Gastroesophageal sphincter (tissue), 4 donors: ENCODE measurements at places on chromosomes 11 and 22.
A peak's percentile ranks its signal among the peaks of the same experiment; 100 is the strongest.

DNA sequence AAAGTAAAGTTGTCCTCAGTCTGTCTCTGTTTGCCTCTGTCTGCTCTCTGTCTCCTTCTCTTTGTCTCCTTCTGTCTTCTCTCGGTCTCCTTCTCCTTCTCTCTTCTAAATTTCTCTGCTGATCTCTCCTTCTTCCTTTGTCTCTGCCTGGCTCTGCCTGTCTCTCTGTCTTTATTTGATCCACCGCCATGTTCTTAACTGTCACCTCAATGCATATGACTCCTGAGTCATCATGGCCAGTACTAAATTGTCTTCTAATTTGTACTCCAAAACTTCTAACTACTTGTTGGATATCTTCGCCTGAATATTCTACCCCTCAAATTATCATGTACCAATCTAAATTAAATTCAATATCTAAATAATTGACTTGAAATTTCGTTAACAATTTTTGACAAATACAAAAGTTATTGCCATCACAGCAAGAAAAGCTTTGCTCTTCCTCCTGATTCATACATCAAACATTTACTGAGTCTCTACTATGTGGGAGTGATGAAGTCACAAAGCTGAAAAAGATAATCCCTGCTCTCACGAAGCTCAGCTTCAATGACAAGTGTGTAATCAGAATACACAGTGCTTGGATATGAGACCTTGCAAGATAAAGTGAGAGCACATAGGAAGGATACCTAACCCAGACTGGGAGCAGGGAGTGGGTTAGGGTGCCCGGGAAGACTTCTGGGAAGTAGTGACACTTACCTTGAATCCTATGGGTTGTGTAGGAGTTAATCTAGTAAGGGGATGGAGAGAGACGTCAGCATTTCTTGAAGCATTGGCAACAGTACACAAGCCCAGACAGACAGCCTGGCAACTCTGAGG is 193.0 kb downstream of the MAML2 start:
- no peak for ATAC-seq

- ATAC-seq, result no peak
These were observed 80.1 kb upstream of the SHANK2 start for GRCh38 chr11:71332447-71332846.

- ATAC-seq, result no peak
These were observed 11.0 kb downstream of the OR52K1 start for GRCh38 chr11:4493480-4493818.

- no peak for ATAC-seq
These were observed 88.8 kb downstream of the PDHX start for GRCh38 chr11:35005141-35005780.

DNA sequence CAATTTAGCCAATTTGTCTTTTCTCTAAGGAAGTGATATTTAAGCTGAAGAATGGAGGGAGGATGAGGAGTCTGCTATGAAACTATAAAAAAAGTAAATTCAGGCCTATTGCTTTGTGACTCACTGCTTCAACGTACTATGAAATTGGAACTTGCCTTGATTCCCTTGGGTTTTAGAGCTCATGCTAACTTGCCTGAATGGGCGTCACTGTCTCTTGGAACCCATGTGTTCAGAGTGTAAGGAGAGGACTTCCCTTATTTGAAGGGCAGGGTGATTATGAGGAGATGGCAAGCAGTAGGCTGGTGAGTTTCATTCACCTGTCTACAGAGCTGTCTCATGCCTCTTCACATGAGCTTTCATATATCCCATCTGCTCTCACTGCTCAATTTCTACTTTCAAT is 28.7 kb upstream of the WT1 start:
- no peak for ATAC-seq

- no peak for ATAC-seq
These were observed 8.3 kb upstream of the HTR3B start for GRCh38 chr11:113896156-113896879.

GRCh38 chr11:104332110-104332509 is 168.2 kb upstream of the PDGFD start:
- no peak for ATAC-seq

- no peak for ATAC-seq
These were observed 3.1 kb upstream of the ADM start for GRCh38 chr11:10301656-10302358.

DNA sequence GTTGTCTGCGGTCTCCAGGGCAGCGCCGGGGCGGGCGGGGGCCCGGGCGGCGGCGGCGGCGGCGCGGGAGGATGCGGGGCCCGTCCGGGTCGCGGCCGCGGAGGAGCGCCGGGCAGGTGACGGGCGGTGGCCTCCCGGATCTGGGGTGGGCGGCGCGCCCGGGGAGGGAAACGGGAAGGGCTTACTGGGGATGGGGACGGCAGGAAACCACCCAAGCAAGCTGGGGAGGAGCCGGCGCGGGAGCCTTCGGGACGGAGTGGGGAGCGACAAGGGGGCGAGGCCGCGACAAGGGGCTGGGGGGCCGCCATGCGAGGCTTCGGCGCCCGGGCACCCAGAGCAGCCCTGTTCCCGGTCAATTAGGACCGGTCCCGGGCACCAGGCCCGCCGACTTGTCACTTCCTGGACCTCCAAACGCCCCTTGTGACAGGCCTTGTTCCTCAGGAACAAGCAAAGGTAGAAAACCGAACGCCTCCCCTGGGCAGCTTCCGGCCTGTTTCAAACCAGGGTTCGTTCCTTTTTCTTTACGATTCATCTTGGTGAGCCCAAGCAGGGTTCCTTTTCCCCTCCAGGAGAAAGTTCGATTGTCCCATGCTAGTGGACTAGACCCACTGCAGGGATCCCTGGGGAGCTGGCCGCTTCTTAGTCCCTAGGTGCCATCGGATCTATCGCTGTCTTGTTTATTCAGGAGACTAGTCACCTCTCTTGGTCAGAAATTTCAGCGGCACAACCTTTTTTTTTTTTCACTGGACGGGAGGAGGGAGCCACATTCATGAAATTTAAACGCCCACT is 492 bp downstream of the JHY start:
- ATAC-seq, result peak; percentile 87

DNA sequence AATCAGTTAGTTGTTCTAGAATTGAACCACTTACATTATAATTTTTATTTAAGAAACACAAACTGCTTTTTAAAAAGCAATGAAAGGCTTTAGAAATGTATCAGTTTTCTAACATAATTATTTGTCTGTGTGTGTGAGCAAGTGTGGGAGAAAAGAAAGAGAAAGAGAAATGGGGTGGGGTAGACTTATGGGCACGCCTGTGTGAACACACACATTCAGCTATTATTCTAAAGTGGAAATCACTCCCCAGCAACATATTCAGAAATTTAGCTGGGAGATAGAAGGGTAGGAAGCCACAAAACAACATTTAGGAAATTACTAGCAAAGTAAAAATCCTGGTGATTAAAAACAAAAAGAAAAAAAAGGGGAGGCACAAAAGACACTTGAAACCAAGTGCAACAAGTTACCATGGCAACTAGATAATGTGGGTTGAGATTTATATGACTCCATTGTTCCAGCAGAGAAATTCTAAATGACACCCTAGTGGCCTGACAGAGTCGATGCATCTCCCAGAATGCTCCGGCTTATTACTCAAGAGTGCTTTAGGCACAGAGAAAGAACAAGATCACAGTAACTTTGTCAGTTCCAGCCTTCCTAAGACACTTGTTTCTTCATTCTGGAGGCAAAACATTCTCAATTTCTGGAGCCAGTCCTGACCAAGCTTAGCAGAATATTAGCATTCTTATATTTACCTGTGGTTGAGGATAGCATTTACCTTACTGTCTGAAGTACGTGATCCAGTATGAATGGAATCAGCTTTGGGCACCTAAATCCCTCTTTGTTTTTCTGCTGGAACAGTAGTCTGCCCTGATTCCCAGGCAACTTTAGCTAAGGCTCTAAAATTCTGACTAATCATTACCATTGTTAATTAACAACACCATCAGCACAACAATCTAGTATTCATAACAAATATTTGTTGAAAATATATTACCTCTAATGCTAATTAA is 444.4 kb downstream of the DLG2 start:
- no peak for ATAC-seq

DNA sequence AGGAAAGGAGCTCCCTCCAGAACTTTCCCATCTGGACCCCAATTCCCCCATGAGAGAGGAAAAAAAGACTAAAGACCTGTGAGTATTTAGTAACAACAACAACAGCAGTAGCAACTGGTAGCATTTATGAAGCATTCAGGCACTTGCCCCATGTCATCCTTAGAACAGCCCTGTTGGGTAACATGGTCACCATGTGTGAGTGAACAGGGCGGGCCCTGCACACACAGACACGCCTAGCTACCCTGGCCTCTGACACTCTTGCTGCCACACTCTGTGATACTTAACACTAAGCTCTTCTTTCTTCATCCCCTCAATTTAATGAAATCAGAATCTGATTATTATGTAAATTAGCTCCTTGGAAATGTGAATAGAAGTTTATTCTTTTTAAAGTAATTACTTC is 26.1 kb upstream of the SLC25A18 start:
- ATAC-seq, result no peak

DNA sequence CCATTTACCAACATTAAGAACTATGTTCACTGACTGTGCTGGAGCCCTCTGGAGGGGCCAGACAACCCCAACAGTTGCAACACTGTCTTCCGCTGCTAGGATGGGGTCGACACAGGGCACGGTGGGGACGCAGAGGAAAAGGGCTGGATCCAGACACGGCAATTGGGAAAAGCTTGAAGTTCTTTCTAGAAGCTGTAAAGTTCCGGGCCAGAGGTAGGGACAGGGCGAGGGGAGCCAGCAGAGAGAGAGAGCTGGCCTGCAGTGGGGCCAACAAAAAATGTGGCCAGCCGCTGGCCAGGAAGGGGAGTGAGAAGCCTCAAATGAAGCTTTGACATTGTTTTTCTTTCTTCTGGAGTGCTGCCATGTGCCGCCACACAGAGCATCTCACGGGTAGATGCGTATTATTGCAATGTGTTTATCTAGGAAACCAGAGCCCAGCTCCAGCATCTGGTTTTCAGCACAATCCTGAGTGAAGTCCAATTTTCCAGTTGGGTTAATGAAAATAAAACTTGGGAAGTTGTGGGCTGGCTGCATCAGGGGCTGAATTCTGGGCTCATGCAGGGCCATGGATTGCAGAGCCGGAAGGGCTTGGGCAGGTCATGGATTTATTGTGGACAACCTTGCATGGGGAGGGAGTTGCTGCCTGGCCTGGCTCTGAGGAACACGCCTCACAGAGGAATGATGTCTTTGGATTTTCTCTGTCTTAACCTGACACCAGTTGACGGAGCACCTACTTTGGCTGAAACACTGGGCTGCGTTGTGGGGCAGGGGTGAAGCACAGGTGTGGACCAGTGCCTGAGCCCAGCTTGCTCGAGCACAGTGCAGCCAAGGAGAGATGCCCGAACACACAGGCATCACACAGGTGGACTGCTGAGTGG is 67.6 kb upstream of the AMPD3 start:
- ATAC-seq, result peak; percentile 79

DNA sequence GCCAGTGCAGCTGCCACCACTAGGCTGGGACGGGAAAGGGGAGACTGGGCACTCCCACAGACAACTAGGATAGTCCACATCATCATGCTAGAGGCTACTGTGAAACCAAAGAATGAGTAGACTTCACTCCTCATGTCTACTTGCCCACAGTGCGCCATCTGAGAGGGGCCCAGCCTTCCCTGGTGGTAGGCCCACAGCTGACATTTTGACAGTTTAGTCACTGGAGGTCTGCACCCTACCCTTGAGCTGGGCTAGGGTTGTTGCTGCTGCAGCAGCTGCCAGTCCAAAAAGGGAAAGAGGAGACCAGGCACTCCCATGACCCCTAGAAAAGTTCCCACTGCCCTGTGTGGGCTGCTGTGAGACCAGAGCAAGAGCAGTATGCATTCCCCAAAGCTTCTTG is 141.2 kb downstream of the DLG2 start:
- ATAC-seq, result no peak

- ATAC-seq, result no peak
These were observed 17.9 kb upstream of the CSNK2A3 start for GRCh38 chr11:11370962-11371303.

- ATAC-seq, result no peak
These were observed 37.5 kb downstream of the ARFGAP3 start for GRCh38 chr22:42819412-42820044.

DNA sequence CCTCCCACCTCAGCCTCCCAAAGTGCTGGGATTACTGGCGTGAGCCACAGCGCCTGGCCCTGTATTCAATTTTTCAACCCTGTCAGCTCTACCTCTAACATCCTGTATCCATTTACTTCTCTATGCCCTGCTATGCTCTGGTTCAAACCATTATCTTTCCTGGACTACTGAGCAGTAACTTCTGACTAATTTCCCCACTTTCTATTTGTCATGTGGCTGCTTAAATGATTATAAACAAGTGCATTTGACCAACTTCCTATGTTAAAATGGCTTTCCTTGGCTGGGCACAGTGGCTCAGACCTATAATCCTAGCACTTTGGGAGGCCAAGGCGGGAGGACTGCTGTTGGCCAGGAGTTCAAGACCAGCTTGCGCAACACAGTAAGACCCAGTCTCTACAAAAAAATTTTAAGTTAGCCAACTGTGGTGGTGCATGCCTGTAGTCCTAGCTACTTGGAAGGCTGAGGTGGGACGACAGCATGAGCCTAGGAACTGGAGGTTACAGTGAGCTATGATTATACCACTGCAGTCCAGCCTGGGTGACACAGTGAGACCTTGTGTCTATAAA is 2.1 kb downstream of the MED19 start:
- no peak for ATAC-seq

GRCh38 chr11:94171693-94172440 is 43.2 kb downstream of the PANX1 start:
- no peak for ATAC-seq

GRCh38 chr22:39546889-39547586 is 14.5 kb upstream of the RPS19BP1 start:
- ATAC-seq, result no peak

DNA sequence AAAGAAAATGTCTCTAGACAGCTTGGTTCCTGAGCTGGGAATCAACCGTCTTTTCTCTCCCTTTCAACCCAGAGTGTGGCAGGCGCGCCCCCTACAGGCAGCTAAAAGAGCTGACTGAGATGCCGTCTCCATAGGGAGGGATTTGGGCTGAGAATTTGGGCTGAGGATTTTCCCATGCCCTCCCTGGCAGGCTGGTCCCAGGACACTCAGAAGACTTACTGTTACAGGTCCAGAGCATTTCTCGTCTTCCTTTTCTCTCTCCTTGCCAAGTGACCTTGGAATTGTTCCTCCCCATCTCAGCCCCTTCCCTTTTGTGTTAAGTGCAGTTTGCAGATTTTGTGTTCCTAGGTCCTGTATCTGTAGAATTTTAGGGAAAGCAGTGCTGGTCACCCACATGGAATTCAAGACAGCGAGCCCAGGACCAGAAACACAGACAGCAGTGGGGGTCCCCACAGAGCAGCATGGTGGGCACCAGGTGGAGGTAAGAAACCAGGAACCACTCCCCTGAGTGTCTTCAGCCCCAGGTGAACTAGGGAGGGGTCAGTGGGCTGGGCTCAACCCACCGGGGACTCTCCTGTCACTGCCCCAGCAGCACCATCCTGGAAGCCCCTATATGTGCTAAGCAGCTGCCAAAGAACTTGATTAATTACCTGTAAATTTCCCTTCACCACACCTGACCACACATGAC is 9.9 kb upstream of the IGLL5 start:
- no peak for ATAC-seq
